ENCODE measurements at places on chromosomes 5 and 9. TPM values are rescaled to one million over a fixed set of nuclear protein-coding genes. Genes with fewer than 3 reads are reported as not detected.

DNA sequence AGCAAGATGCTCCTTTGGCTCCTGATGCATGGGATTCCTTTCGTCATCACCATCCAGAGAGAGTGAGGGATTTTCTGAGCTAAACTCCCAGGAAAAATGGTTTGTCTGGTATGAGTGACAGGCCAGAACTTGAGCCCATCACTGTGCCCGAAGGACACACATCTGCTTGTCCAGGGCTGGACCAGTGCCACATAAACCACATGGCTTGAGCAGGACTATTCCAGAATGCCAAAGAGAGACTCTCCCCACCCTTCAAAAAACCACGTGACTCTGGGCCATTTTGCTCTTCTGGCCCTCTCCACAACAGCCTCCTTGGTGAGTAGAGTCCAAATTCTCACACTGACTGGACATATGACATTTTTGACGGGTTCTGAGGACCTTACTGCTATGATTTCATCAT lies 46.4 kb upstream of the SHC3 start:
- DNase-seq: no peak

The SPINK6 gene
- not detected for total RNA-seq

The CMBL gene
- total RNA-seq: 50.0 TPM

- DNase-seq: no peak
These were observed 10.5 kb downstream of the CCNG1 start for GRCh38 chr5:163447875-163448274.

- DNase-seq: peak; percentile 98
These were observed 57.3 kb downstream of the GADD45G start for GRCh38 chr9:89661956-89662717.

DNA sequence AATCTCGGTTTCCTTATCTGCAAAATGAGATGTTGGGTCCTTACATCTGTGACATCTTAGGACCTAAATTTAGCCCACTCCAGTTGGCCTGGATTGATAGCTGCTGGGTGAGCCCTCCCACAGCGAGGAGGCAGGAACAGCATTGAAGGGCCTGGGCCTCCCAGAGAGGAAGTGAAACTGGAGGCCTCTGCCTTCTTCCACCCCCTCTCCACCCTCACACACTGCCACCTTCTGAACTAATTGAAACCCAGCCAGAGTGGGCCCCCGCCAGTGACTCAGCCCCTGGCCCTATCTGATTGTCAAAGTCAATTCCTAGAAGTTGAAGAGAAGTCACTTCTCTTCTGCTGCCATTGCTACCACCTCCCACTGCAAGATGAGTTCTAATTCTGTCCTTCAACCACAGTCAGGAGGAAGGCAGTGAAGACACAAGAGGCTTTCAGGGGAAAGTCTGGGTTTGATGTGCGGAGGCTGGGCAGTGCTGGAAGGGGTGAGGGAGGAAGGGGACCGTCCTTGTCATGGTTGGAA lies 55.2 kb upstream of the NEK6 start:
- DNase-seq: peak; percentile 73

The SPIN1 gene
- 44.9 TPM for total RNA-seq

The PCDHA13 gene
- not detected for total RNA-seq

- no peak for DNase-seq
These were observed 30.5 kb downstream of the PCSK1 start for GRCh38 chr5:96402500-96402899.

- no peak for DNase-seq
These were observed 23.6 kb upstream of the CEMIP2 start for GRCh38 chr9:71791875-71792274.

The OBP2B gene
- not detected for total RNA-seq

- no peak for DNase-seq
These were observed 25.3 kb upstream of the EFNA5 start for GRCh38 chr5:107696080-107696479.

The UBE2QL1 gene
- 22.8 TPM for total RNA-seq

The CA9 gene
- not detected for total RNA-seq

- no peak for DNase-seq
These were observed 53.8 kb upstream of the FTMT start for GRCh38 chr5:121797681-121798518.

DNA sequence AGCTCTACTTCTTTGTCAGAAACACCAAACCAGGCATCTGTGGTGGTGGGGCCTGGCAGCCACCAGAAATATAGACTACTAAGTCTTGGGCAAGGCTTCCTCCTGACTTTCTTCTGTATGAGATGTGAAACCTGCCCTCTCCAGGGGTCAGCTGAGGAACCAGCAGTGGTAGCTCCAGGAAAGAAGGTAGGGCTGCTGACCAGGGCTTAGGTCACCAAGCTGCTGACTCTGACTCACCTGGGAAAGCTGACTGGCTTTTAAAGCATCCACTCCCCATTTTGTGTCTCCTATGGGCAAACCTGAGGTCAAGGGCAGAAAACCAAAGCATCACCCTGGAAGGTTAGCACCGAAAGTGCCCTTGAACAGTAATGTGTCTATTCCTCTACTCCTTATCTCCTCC lies 10.4 kb upstream of the SH3TC2 start:
- DNase-seq: no peak

The PCDHGA11 gene
- 5.1 TPM for total RNA-seq

- no peak for DNase-seq
These were observed 70.4 kb upstream of the IFNE start for GRCh38 chr9:21552244-21553170.

DNA sequence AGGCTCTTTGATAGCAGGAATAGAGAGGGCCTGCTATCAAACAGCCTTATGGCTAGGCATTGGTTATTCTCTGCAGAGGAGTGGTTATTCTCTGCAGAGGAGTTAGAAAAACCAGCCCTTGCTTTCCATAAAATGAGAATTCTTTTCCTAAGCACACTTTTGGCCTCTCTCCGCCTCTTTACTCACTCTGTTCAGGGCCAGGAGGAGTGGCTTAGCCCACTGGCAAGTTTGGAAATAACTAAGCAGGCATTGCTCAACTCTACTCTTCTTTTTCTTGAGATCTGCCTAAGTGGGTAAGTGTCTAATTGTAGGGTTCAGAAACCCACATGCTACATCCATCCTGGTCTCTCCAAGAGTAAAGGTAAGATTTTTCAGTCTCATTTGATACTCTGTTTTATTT lies 341.7 kb downstream of the KIAA0825 start:
- DNase-seq: no peak

The C5 gene
- 1.0 TPM for total RNA-seq

The MEF2C gene
- 52.3 TPM for total RNA-seq

- DNase-seq: no peak
These were observed 33.6 kb downstream of the TLR4 start for GRCh38 chr9:117737721-117738226.

GRCh38 chr9:109870365-109870764 lies 90.4 kb downstream of the PALM2AKAP2 start:
- no peak for DNase-seq

The ZFAND5 gene
- total RNA-seq: 180 TPM

GRCh38 chr9:28779243-28779642 lies 1206.0 kb upstream of the C9orf72 start:
- DNase-seq: no peak

Measured in Right ventricle myocardium superior (tissue), 1 donor.